ENCODE measurements at places on chromosomes 11 and 22.

DNA sequence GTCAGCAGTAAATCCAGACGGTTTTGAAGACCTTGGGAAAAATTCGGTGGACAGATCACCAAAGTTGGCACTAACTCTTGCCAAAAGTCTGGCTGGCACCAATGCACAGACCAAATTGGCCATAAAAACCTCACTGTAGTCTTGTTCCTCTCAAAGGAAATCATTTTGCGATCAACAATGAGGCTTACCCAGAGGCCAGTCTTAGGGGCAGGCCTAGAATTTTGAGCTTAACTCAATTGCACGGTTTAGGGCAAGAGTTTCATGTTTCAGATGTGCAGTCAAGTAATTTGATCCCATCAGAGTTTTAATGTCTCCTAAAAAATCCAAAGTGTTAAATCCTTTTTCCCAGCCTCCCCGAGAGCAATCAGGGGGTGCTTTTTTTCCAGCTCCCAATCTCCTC lies 19.0 kb downstream of the MPPED2 start:
- DNase-seq, result no peak

GRCh38 chr11:26649884-26650283 lies 72.0 kb downstream of the SLC5A12 start:
- no peak for DNase-seq

DNA sequence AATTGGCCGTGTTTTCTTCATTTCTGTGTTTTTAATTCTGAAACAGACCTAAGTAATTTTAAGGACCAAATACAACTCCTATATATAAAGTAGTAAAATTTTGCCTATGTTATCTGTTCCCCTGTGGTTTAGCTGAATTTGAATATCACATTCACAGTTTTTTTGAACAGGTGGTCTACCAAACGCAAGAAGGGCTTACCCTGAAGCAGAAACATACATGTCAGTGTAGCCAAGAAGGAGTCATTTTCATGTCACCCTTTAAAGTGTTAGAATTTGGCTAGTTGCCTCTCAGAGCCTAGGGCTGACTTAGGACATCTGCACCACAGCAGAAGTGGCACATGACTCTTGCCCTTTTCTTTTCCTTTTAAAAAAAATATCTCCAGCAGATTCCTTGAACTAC lies 34.3 kb downstream of the MYBPC3 start:
- no peak for DNase-seq

- peak; percentile 87 for DNase-seq
Observed at GRCh38 chr22:50474710-50475651, at the start of gene SBF1. SBF1 (minus strand) TSS chr22:50475035; CDS start chr22:50474840, 195 bp downstream.

- DNase-seq, result no peak
Observed at GRCh38 chr22:48391171-48391711, 1436.4 kb downstream of the BRD1 start.

DNA sequence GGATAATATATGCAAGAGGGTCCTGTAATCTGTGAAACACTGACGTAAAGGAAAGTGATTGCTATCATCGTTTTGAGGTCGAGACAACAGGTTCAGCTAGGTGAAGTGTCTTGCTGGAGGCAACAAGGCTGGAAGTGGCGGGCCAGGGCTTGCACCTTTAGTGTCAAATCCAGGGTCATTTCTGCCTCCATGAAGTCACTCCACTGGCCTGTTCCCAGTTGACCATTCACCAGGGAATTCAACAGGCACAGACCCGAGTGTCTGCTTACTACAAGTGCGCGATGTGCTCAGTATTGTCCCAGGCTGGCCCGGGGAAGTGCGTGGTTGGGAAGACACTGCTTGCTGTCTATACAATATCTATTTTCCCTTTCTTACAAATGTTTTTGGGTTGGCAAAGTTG lies 225.0 kb downstream of the CEP164 start:
- no peak for DNase-seq

GRCh38 chr11:10742460-10743208 lies 8.4 kb upstream of the CTR9 start:
- peak; percentile 54 for DNase-seq
